ENCODE measurements at places on chromosomes 16 and 17. TPM values are rescaled to one million over a fixed set of nuclear protein-coding genes. Genes with fewer than 3 reads are reported as not detected.

DNA sequence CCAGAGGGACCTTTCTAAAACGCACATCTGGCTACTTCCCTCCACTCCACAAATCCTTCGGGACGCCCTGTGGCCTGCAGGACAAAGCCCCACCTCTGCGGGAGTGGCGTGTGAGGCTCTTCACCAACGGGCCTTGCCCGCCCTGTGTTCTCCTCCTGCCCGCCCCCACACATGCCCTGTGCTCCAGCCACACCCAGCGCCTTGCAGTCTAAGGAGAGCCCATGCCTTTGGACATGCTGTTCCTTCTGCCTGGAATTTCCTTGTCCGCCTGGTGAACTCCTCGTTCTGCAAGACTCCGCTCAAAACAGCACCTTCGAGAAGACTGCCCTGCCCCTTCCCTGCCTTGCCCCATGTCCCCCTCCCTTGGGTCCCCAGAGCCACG is 7.4 kb downstream of the ELOB start:
- no peak for DNase-seq

DNA sequence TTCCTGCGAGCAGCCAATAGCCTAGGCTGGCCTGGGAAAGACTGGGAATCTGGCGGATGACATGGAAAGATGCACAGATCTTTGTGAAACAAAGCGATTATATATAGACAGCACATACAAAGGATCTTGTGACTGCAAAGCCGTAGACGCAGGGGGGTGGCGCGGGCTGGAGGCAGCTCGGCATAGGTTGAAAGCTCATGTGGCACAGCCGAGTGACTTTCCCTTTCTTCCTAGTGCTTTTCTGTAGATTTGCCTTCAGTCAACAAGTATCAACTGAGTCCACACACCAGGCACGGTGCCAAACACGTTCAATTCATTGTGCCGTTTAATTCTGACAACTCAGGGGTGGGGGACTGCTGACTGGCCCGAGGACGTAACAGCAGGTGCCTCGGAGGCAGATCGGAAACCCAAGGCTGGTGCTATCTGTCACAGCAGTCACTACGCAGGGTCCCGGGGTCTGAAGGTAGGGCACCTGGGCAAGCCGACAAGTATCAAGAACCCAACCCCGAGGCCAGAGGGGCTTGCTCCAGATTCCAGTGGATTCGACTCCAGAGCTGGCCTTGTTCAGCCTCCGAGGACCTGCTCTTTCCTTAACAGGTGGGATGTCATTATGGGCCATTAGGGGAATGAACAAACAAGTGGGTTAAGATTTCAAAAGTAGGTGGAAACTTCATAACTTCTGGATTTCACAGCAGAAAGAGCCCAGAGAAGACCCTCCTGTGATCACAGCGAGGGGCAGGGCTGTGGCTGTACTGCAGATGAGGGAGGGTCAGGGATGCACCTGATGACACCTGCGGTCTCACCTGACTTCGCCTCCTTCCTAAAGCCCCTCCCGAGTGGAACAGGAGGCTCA is 5.9 kb downstream of the PAM16 start:
- DNase-seq, result no peak

DNA sequence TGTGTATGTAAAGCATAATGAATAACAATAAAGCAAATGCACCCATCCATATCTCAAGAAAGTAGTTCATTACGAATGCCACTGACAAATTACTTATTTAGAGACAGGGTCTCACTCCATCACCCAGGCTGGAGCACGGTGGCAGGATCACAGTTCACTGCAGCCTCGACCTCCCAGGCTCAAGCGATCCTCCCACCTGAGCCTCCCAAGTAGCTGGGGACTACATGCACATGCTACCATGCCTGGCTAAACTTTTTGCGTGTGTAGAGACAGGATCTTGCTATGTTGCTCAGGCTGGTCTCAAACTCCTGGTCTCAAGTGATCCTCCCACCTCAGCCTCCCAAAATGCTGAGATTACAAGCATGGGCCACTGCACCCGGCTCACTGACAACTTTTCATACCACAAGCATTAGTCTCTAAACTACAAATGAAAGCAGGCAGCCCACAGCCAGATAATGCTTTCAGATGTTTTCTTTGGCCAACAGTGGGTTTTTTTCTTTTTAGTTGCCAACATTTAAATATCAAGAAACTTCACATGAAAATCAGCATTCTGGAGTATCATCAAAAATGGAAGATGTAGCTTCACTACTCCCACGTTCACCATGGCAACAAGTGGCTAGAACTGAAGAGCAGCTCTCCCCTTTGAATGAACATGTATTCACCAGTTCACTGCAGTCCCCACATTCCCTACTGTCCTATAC is 7.7 kb downstream of the ARHGAP17 start:
- DNase-seq, result no peak

The FBXW10 gene
- not detected for total RNA-seq
